MCF 10A (cell line): ENCODE measurements at places on chromosomes 5 and 9. TPM values are rescaled to one million over a fixed set of nuclear protein-coding genes. Genes with fewer than 3 reads are reported as not detected.

GRCh38 chr5:127055880-127056653 lies 17.2 kb downstream of the C5orf63 start:
- DNase-seq: no peak

- peak; percentile 20 for DNase-seq
Measured at GRCh38 chr5:143279698-143280097, 123.8 kb downstream of the NR3C1 start.

DNA sequence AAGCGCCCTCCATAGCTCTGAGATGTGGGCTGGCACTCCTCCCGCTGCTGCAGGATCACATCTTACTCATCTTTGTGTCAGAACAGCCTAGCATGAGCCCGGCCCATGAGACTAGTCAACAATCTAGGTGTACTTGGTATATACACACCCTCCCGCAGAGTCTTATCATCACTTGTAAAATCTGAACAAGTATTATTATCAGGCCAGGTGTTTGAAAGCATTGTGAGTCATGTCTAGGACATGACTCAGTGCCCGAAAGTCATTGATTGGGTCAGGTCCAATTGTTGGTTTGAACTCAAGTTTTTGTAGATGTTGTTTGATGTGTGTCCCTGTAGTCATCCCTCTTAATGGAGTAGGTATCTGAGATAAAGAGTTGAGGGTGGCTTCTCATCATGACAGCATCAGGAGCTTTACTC lies 108.7 kb downstream of the CFAP90 start:
- peak; percentile 29 for DNase-seq

GRCh38 chr5:91211997-91212713 lies 171.0 kb downstream of the ARRDC3 start:
- DNase-seq: no peak

The KCNV2 gene
- total RNA-seq: not detected in 2 replicates
